A549 treated with AZD2906 at 1 μM for 4 hours (cell line): ENCODE measurements at places on chromosomes 7 and 10. TPM values are rescaled to one million over a fixed set of nuclear protein-coding genes. Genes with fewer than 3 reads are reported as not detected.

The MARVELD1 gene
- 43.7 to 55.5 TPM (median 52.2 TPM) in 5 replicates for total RNA-seq

The TRIM4 gene
- total RNA-seq: 24.8 to 32.0 TPM (median 26.0 TPM) in 5 replicates

The DKK1 gene
- 408 to 480 TPM (median 456 TPM) in 5 replicates for total RNA-seq

The ADCY1 gene
- total RNA-seq: 2.1 to 2.5 TPM (median 2.4 TPM) in 5 replicates

The ZNF438 gene
- total RNA-seq: 1.6 to 1.9 TPM (median 1.7 TPM) in 5 replicates

The ASIC3 gene
- total RNA-seq: 5.1 to 9.9 TPM (median 8.9 TPM) in 5 replicates

The PRKAR2B gene
- total RNA-seq: 2.3 to 3.2 TPM (median 2.8 TPM) in 5 replicates

The NCF1 gene
- 0.16 to 0.39 TPM (median 0.27 TPM) in 5 replicates for total RNA-seq

The MSMB gene
- total RNA-seq: not detected in 5 replicates

The PRF1 gene
- total RNA-seq: 0.03 TPM in 1 of 5 replicates, not detected in the others

The INMT gene
- total RNA-seq: 0.03 TPM in 1 of 5 replicates, not detected in the others

The RHBDD2 gene
- total RNA-seq: 80.3 to 98.6 TPM (median 97.6 TPM) in 5 replicates

The CPA2 gene
- total RNA-seq: 0.05 to 0.33 TPM (median 0.11 TPM) in 3 of 5 replicates, not detected in the others

The SEMA3C gene
- 46.8 to 78.3 TPM (median 66.1 TPM) in 5 replicates for total RNA-seq

The EIF5AL1 gene
- total RNA-seq: 2.0 to 3.1 TPM (median 2.5 TPM) in 5 replicates

The EVX1 gene
- total RNA-seq: 0.09 to 0.22 TPM (median 0.14 TPM) in 5 replicates

The SLC26A5 gene
- not detected in 5 replicates for total RNA-seq

The C10orf90 gene
- 2.7 to 3.1 TPM (median 2.7 TPM) in 5 replicates for total RNA-seq

The CYP3A7 gene
- total RNA-seq: 0.05 TPM in 1 of 5 replicates, not detected in the others

The ZP3 gene
- total RNA-seq: 16.1 to 21.6 TPM (median 19.7 TPM) in 5 replicates

The ATP6V0A4 gene
- 0.13 to 0.29 TPM (median 0.21 TPM) in 5 replicates for total RNA-seq

The HSPA12A gene
- total RNA-seq: 8.0 to 9.8 TPM (median 8.7 TPM) in 5 replicates

The ANKRD61 gene
- 0.51 to 0.78 TPM (median 0.71 TPM) in 5 replicates for total RNA-seq

The HMX2 gene
- 0.07 to 0.17 TPM (median 0.08 TPM) in 3 of 5 replicates, not detected in the others for total RNA-seq

The LIPJ gene
- total RNA-seq: not detected in 5 replicates
